Activated naive CD4-positive, alpha-beta T cell treated with anti-CD3 and anti-CD28 coated beads for 36 hours (primary cell): ENCODE measurements at places on chromosomes 16 and 17. TPM values are rescaled to one million over a fixed set of nuclear protein-coding genes. Genes with fewer than 3 reads are reported as not detected.

GRCh38 chr17:74601944-74602572 is 10.0 kb upstream of the CD300LD start:
- peak; percentile 74 for DNase-seq

DNA sequence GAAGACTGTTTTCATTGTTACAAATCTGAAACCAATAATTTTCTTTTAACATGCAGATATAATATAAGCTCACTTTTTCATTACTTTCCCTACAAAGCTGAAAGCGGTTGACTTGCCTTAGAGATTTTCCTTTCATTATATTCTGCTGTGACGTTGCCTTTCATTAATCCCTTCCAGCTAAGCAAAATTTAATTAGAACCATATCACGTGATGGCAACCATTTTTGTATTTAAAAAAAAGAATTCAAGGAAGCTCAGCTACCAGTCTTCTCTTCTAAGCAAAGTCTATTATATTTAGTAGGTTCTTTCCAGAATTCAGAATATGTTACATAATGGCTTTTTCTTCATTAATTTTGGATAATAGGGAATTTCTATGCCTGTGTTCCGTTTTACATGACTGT is 186.5 kb downstream of the PRKCA start:
- DNase-seq, result no peak

Gene MEFV
- total RNA-seq, result 0.07 TPM

GRCh38 chr17:78939615-78940014 is 14.4 kb upstream of the TIMP2 start:
- no peak for DNase-seq

Gene UTS2R
- not detected for total RNA-seq

DNA sequence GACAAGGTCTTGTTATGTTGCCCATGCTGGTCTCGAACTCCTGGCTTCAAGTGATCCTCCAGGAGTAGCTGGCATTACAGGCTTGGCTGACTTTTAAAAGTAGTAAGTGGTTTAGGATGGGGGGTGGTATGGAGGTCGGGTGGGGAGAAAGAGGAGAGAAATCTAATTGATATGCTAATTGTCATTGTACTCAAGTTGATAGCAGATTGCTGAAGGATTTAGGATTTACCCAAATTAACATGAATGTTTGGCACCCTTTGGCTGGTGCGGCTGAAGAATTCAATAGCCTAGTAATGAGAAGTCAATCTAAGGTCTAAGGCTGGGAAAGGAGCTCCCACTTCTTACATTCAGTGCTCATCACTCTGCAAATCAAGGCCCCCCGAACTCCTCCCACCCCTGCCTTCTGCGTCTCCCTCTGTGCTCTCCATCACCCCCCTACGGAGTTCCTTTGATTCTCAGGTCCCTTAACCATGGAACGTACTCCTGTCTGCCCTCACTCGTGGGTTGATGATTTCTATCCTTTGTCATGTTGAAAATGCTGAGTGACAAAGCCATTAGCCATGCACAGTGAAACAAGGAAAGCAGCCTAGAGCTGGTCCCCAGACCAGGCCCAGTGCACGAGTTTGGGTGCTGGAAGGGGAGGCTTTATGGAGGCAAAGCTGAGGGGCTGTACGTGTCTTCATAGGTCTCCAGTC is 17.3 kb downstream of the CDH13 start:
- DNase-seq, result no peak

Gene GAS2L2
- 0.07 TPM for total RNA-seq

- no peak for DNase-seq
Observed at GRCh38 chr17:69198238-69198637, 30.4 kb downstream of the ABCA10 start.

- DNase-seq, result no peak
Observed at GRCh38 chr17:58970609-58971450, 135.8 kb downstream of the TRIM37 start.

- no peak for DNase-seq
Observed at GRCh38 chr16:1444730-1445517, 568 bp upstream of the CCDC154 start.

Gene SUMO2
- total RNA-seq, result 688 TPM

GRCh38 chr17:54861471-54861983 is 39.1 kb upstream of the TOM1L1 start:
- no peak for DNase-seq

Gene AIPL1
- not detected for total RNA-seq
